ENCODE measurements at places on chromosomes 12 and 14.
A peak's percentile ranks its signal among the peaks of the same experiment; 100 is the strongest.

- DNase-seq: peak; percentile 1
These were observed 104.2 kb upstream of the AMN1 start for GRCh38 chr12:31832740-31833729.

- no peak for DNase-seq
These were observed 11.8 kb downstream of the SLC39A5 start for GRCh38 chr12:56241424-56242303.

DNA sequence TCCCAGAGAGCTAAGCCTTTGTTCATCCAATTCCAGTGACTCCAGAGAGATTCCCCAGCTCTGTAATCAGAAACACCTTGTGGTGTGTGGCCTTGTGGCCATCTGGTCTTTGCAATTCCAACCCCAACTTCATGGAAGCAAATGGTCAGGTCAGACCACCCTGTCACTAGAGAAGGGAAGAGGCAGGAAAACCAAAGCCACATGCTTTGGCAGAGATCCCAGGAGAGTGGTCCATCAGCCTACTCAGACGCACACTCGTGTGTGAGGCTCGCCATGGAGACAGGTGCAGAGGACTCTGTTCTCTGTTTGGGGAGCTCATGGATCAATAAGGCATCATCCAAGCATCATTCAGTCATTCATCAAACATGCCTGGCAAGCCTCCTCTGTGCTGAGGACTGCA is 46.2 kb upstream of the TUNAR start:
- DNase-seq: no peak

DNA sequence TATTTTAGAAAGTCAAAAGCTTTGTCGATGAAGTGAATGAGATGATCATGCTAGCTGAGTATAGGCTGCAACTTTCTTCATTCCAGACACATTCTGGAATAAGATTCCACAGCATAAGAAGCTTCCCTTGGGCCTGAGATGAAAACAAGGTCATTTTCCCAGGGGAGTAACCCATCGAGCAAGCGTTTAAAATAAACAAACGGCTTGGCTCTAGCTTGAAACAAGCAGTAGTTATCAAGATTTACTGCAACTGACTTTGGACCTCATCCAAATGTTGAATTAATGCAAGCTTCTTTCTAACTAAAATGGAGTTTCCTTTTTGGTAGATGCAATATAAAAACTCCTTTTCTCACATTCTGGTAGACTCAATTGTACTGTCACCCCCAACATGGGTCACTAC is 23.0 kb downstream of the KCNJ8 start:
- no peak for DNase-seq

- no peak for DNase-seq
These were observed 19.3 kb downstream of the JAG2 start for GRCh38 chr14:105149146-105149781.

GRCh38 chr12:46371718-46372543 is 642 bp downstream of the SLC38A2 start:
- peak; percentile 65 for DNase-seq

- DNase-seq: no peak
These were observed 16.1 kb downstream of the ACADS start for GRCh38 chr12:120741476-120742421.

DNA sequence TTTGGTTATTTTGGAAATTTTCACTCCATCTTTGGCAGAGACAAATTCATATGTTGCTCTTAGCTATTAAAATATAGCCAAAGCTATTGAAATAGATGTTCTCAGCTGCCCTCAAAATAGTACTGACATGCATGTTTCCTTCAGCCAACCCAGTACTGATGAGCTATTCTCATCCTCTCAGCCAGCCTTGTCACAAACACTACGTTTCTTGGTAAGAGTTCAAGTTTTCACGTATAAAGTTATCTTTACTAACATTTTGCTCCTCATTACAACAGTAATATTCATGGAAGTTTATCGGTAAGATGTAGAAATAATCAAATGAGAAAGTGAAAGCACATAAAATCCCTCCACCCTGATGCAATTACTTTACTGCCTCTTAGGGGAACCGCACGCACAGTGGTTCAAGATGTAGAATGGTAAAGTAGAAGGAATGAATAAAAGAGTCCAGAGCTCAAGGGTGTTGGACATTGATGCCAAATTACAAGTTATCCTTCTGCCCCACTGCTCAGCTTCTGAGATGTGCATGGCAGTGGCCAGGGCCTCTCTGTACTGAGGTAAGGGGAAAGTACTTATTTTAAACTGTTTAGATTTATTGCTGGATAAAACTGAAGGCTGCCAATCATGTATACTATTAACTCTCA is 20.7 kb downstream of the GCH1 start:
- DNase-seq: peak; percentile 18

DNA sequence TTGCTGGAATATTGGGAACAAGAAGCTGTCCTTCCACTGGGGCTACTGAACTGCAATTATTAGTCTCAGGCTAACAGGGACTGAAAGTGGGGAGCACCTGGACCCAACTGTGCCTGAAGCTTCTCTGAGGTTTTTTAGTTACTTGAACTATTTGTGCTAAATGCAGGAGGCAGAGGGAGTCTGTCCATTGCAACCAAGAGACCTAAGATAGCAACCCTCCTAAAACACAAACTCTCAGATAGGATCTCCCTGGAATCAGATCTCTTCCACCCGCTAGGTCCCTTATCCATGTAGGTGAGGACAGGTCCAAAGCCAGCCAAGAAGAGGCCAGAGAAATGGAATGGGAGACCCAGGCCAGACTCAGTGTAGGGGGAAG is 58.1 kb downstream of the NCOR2 start:
- no peak for DNase-seq

GRCh38 chr12:123996581-123996980 is 23.6 kb downstream of the ZNF664 start:
- DNase-seq: no peak

DNA sequence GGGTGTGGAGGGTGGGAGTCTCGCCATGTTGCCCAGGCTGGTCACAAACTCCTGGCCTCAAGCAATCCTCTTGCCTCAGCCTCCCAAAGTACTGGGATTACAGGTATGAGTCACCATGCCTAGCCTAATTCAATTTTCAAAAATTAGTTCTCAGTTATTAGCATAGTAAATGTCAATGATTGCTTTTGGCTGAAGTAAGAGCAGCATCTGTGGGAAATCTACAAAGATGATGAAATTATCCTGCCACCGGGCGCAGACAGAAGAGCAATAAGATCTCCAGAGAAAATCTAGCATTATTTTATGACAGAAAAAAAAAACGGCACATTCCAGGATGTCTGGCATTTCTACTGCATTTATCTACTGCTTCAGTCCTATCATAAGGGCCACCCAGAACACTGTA is 97.9 kb upstream of the DAAM1 start:
- DNase-seq: no peak

GRCh38 chr14:53967606-53968005 is 11.0 kb upstream of the BMP4 start:
- DNase-seq: no peak

DNA sequence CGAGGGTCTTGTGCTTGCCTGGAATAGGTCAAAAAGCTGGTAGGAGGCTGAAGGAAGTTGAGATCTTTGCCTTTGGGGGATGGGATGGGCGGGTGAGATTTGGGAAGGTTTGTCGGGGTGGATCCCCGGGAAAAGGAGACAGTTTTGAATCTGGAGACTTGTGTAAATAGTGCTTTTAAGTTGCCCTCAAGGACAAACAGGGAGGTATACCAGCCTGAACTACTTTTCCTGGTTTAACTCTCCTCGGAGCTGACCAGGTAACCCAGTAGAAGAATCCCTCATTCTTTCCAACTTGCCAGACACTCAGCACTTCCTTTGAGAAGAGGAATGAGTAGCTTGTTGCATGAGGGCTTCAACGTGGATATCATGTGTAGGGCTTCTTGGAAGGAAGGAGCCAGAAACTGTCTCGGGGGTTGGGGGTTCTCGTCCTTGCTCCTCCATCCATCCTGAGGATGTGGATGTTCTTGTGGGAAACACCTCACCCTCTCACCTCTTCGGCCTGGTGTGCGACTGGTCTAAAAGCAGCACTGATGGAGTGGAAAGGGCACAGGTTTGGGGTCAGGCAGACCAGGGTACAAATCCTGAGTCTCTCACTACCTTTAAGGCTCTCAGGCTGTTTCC is 1.9 kb downstream of the TEAD4 start:
- no peak for DNase-seq

- DNase-seq: no peak
These were observed 276.3 kb downstream of the DUSP6 start for GRCh38 chr12:89075880-89076540.

DNA sequence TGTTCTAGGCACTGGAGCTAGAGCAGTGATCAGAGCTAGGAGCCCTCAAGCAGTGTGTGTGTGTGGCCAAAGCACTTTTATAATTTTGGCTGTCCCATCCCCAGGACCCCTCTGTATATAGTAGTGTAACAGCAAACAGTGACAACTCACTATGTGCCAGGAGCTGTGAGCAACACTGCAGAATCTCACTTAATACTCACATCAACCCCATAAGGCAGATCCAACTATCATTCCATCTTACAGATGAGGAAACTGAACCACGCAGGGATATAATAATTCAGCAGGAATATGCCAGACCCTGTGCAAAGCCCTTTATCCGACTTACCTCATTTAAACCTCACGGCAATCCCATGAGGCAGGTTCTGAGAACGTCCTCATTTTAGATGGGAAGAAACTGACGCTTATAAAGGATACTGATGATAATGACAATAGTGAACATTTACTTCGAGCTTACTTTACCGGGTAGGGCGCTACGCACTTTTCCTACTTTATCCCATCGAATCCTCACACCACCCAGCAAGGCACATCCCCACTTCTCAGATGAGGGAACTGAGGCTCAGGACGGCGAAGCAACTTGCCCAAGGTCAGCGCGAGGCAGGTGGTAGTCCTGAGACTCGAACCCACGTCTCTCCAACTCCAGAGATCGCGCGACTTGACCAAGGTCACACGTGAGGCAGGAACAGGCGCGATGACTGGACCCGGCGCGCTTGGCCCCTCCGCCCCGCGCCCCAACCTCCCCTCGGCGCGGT is 687 bp downstream of the RAB35 start:
- peak; percentile 24 for DNase-seq
